NCI-H460 (cell line): ENCODE measurements at places on chromosomes 12 and 14.

GRCh38 chr12:85626001-85626783 lies 210.0 kb downstream of the RASSF9 start:
- peak; percentile 7 for DNase-seq

GRCh38 chr14:48925184-48925583 lies 661.0 kb downstream of the RPS29 start:
- DNase-seq = no peak

GRCh38 chr12:85606455-85606854 lies 229.8 kb downstream of the RASSF9 start:
- no peak for DNase-seq

- DNase-seq = no peak
Observed at GRCh38 chr14:54797986-54798385, 104.6 kb downstream of the GCH1 start.

GRCh38 chr14:81105378-81105777 lies 115.4 kb downstream of the GTF2A1 start:
- DNase-seq = no peak

DNA sequence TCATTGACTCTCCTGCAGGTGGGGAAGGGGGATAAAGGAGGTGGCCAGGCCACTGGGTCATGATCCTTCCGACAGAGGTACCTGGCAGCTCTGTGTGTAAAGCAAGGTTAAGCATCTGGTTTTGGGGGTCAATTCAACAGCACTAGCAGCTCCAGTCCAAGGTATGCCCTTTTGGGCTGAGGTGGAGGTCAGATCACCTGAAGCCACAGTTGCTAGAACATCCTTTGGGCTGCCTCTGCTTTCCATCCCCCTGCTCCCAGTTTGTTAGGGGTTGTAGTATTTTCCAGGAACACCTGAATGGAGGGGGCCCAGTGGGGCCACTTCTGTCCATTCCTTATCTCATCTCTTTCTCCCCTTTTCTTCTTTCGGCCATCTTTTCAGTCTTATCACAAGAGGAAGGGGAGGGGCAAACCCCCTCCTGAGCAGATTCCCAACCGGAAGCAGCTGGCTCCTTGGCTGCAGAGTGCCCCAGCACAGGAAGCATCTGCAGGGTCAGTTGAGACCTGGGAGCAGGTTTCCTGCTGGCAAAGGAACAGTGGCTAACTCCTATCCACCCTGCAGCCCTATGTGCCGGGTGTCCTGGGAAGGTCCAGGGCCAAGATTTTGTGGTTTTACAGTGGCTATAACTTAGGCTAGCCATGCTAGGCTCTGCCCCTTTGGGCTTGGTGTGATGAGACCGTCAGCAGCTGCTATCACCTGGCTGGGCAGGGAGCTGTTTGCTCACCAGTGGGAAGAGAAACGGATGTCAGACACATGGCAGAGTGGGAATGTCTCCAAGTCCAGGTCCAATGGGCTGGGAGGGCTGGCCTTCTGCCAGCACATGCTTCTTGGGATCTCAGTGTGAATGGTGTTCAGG lies 40.2 kb downstream of the SH2B3 start:
- no peak for DNase-seq

DNA sequence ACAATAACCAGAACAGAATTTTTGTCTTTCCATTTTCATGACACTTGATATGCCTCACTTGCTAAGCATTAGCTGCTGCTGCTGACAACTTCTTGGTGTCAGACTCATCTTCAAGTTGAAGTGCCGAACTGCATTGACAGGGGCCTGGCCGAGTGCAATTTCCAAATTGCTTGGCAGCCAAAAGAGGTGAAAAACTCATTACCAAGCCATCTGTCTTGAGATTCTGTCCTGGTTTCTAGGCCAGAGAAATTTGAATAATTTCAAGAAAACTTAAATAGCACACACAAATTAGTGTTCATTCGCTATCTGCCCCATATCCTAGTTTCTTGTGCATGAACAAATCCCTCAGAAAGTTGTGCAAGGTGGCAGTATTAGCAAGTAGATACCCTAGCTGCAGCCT lies 165.3 kb upstream of the RASSF8 start:
- peak; percentile 20 for DNase-seq

- DNase-seq = no peak
Observed at GRCh38 chr14:64997108-64997794, 10.6 kb downstream of the FNTB start.

GRCh38 chr12:71890475-71890874 lies 48.2 kb upstream of the TPH2 start:
- DNase-seq = no peak

DNA sequence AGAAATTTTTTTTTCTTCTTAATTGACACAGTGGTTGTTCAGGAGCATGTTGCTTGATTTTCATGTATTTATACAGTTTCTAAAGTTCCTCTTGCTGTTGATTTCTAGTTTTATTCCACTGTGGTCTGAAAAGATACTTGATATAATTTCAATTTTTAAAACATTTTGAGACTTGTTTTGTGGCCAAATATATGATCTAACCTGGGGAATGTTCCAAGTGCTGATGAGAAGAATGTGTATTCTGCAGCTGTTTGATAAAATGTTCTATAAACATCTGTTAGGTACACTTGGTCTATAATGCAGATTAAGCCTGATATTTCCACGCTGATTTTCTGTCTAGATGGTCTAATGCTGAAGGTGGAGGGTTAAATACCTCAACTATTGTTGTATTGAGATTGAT lies 151.4 kb upstream of the IFNG-AS1 start:
- no peak for DNase-seq

DNA sequence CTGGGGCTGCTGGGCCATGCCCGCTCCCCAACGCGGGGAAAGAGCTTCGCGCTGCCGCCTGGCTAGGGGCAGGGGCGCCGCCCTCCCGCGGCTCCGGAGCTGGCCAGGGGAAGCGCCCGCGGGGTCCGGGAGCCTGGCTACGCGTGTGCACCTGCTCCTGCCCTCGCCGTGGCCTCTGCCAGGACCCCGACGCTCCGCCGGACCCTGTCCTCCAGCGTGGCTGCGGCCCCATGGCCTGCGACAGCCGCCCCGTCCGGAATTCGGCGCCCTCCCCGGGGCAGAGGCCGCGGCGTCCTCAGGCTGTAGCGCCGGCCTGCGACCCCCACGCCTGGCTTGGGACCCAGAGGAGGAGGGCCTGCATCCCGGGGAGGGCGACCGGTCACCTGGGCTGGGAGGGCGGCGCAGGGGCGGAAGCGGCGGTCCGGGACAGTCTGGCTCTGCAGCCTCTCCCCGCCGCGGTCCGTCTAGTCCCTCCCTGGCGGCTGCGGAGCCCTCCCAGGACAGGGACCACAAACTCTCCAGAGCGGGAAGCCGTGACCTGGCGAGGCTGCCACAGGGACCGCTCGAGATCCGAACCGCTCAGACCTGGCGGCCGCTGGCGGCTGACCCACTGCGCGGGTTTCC lies 85.6 kb downstream of the ALG10 start:
- no peak for DNase-seq

DNA sequence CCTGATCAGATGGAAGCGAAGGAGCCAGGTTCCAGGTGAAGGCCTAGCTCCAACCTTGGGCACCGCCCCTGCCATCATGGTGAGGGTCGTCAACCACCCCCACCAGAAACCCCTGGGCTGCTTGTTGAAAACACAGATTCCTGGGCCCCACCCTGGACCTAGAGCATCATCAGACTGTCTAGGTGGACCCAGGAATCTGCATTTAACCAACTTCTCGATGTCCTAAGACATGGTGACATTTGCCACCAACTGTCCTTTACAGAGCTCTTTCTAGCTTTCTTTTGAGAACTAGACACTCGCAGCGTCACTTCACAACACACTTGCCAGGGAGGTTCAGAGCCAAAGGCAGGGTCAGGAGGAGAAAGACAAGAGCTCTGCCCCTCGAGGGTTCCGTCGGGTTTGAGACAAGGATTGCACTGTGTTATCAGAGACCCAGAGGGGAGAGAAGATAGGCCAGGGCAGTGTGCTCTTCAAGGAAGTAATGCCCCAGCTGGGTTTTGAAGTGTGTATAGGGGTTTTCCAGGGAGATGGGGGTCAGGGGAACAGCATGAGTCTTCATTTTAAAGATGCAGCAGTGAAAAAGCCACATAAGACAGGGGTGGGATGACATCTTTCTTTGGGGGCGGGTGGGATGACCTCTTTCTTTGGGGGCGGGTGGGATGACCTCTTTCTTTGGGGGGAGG lies 24.6 kb downstream of the RFLNA start:
- no peak for DNase-seq

GRCh38 chr12:123150275-123150743 lies 581 bp downstream of the PITPNM2 start:
- no peak for DNase-seq

DNA sequence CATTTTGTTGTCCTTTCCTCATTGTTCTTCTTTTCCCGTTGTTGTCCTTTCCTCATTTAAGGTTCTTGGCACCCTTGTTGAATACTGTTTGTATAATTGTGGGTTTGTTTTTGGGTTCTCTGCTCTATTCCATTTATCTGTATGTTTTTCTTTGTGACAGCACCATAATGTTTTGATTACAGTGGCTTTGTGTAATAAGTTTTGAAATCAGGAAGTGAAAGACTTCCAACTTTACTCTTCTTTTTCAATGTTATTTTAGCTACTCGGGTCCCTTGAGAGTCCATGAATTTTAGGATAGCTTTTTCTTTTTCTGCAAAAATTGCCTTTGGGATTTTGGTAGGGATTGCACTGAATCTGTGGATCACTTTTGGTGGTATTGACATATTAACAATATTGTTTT lies 28.1 kb downstream of the ETNK1 start:
- DNase-seq = no peak

DNA sequence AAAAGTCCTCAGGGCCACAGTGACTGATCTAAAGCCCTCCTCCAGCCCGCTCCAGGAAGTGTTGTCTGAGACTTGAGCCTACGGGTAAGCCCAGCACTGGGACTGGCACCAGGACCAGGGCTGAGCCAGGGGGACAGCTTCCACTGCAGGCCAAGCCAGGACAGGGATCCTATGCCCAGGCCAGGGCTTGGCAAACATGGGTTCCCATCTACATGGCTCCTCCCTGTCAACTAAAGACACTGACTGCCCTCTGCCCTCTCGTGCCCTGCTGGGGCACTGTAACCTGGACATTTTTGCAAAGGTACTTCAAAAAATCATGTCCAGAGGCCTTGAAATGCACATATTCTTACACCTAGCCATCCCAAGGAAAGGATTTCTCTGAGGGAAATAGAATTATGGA lies 88.0 kb downstream of the VWF start:
- DNase-seq = no peak

- DNase-seq = no peak
Observed at GRCh38 chr12:120394483-120395367, 25.8 kb upstream of the MSI1 start.

- no peak for DNase-seq
Observed at GRCh38 chr12:111089616-111090015, 169.2 kb upstream of the MYL2 start.

DNA sequence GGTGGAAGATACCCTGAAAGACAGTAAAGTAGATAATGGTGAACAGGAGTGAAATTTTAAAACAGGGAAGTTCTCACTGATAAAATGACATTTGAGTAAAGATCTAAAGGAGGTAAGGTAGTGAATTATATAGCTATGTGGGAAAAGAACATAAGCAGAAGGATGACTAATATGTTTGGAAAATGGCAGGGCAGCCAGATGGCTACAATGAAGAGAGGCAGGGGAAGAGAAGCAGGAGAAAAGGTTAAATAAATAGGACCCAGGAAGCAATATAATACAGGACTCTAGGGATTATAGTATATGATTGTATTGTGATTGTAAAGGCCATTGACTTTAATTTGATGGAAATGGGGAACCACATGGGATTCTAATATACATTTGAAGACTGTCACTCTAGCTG lies 33.0 kb downstream of the SCFD1 start:
- DNase-seq = no peak

DNA sequence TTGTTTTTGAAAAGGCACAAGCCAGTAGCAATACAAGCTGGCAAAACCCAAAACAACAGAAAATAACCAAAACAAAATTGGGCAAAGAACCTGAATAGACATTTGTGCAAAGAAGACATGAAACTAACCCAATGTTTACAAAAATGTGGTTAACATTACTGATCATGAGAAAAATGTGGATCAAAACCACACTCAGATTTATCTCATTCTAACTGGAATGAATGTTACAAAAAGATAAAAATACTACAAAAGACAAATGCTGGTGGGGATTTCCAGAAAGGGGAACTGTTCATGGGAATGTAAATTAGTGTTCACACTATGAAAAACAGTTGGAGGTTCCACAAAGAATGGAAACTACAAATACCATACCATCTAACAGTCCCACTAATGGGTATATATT lies 26.6 kb downstream of the ASCL4 start:
- DNase-seq = no peak

DNA sequence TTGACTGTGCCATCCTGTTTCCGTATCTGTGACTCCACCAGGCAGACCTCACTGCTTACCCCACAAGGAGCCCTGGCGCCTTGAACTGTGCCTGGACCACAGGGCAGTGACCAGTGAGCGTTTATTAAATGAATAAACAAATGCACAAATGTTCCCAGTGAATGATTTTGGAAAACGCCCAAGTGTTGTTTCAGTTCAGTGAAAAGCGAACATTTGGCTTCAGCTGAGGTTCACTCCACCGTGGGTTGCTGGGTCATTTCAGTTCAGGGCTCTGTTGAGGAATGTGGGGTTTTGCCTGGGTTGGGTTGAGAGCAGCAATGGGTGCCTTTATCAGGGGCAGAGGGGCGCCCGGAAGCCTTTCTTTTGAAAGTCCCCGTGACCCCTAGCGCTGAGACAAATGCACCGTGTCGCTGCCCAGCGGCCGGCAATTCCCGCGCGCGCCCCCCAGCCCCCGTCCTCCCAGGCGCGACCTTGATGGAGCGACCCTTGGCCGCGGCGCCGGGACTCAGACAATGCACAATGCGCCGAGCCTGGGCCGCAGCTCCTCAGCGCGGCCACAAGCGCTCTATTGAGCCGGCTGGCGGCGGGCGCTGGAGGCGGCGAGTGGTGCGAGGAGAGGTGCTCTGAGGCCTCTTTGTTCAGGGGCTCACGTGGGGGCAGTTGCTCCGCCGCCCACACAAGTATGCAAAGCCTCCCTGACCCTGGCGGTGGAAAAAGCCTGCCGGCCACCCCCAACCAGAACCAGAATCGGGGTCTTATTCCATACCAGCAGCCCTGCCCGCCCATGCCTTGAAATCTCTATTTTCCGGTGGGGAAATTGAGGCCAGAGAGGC lies 40.5 kb upstream of the CLMN start:
- no peak for DNase-seq

- peak; percentile 23 for DNase-seq
Observed at GRCh38 chr14:80364274-80364673, 153.0 kb upstream of the DIO2 start.

- DNase-seq = no peak
Observed at GRCh38 chr14:75499084-75499875, 23.0 kb upstream of the BATF start.

DNA sequence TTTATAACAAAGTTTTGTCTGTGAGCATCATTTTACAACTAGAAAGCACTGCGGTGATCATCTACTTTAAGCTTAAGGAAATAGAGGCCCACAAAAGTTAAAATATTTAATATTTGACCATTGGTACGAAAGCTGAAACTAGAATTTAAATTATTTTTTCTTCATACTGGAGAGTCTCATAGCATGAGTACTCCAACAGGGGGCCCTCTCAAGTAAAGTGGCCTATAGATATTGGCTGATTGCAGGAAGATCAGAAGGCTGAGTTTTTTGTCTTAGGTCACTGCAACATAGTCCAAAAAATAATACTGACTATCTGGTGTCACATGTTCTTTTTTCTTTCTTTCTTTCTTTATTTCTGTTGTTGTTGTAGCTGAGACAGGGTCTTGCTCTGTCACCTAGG lies 75.3 kb upstream of the ZDHHC17 start:
- DNase-seq = no peak

GRCh38 chr12:89525305-89525823 lies 483 bp downstream of the POC1B start:
- no peak for DNase-seq
